ENCODE measurements at places on chromosomes 11 and 22.

- DNase-seq: no peak
Measured at GRCh38 chr11:122645847-122646246, 9.7 kb upstream of the UBASH3B start.

GRCh38 chr22:26429458-26430286, 612 bp downstream of the ASPHD2 start:
- DNase-seq: no peak

GRCh38 chr11:14748090-14748489, 104.5 kb downstream of the PDE3B start:
- DNase-seq: no peak

DNA sequence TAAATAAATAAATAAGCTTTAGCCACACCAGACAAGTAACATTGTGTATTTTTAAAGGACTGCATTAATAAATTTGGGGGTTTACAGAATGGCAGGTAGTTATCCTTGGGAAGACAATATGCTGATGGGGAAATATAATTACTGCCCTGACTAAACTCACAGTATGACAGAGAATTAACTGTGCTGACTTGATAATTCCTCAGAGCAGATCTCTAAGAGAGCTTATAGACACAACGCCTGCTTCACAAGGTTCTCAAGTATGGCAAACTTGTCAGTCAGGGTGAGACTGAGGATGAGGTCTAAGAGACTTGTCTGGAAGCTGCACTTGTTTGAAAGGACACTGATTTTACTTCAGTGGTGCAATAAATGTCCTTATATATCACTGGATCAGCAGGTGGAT, 3.3 kb downstream of the OR51B4 start:
- DNase-seq: no peak

- no peak for DNase-seq
Measured at GRCh38 chr22:34973926-34974325, 92.0 kb upstream of the ISX start.

DNA sequence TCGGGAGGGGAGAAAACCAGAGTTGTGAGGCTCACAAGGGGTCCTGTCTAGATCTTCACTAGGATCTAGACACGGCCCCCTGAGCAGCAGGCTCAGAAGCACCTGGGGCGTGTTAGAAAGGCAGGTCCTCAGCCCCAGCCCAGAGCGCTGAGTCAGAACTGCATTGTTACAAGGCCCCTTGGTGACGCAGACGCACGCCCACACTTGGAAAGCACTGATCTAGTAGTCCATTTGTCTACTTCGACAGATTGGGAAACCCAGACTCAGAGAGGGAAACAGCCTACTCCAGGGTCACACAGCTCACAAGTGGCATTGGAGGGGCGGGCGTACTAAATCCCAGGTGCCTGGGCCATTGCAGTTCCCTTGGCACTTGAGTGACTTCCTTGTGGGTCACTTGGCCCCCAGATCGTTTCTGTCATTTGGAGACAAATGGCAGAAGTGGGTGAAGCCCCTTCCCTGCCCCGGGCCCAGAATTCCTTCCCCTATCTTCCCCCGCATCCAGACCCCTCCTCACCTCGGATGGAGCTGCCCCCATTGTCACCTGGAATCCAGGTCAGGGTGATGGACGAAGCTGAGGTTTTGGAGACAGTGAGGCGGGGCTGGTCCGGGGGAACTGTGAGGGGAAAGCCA, 110.8 kb downstream of the CEP164 start:
- DNase-seq: no peak

DNA sequence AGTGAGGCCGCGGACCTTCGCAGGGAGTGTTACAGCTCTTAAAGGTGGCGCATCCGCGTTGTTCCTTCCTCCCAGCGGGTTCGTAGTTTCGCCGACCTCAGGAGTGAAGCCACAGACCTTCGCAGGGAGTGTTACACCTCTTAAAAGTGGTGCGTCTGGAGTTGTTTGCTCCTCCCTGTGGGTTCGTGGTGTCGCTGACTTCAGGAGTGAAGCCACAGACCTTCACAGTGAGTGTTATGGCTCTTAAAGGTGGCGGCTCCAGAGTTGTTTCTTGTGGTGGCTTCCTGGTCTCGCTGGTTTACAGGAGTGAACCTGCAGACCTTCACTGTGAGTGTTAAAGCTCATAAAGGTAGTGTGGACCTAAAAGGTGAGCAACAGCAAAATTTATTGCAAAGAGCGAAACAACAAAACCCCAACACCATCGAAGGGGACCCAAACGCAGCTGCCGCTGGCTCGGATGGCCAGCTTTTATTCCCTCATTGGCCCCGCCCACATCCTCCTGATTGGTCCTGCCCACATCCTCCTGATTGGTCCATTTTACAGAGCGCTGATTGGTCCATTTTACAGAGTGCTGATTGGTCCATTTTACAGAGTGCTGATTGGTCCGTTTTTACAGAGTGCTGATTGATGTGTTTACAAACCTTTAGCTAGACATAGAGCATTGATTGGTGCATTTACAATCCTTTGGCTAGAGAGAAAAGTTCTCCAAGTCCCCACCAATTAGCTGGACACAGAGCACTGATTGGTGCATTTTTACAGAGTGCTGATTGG, 1.2 kb upstream of the TMEM45B start:
- no peak for DNase-seq

GRCh38 chr22:48444320-48445112, 1383.2 kb downstream of the BRD1 start:
- DNase-seq: no peak

- no peak for DNase-seq
Measured at GRCh38 chr11:107716884-107717532, 5.2 kb upstream of the SLN start.

GRCh38 chr11:2287091-2287490, 14.6 kb downstream of the C11orf21 start:
- DNase-seq: no peak

DNA sequence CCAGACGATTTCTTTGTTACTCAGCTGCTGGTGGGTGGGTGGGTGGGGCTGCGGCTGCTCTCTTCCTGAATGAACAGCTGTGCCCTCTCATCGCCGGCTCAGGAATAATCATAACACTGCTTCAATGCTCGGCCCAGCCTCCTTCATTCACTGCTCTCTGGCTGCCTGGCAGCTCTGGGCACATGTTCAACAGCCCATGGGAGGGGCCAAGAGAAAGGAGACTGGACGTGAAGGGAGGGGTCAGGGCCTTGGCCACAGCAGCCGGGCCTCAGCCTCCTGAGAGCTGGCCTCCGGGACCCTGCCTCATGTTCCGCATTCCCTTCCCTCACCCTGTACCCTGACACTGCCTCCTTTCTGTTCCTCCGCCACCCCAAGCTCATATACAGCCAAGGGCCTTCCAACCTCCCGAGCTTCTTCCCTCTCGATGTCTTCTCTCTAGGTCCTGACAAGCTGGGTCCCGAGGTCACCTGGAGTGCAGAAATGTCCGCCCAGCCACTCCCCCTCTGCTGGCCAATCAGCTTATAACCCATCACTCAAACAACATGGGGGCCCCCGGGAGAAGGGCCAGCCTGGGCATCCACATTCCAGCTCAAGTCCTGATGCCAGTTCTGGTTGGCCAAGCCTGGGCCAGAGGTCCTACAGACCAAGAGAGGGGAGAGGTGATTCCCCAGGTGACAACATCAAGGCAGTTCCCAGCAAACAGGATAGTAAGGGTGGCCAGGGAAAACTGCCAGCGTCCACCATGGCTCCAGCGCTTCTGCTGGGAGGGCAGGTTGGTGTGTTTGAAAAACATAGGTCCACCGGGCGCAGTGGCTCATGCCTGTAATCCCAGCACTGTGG, 3.2 kb upstream of the CSDC2 start:
- DNase-seq: no peak

GRCh38 chr22:39115977-39116621, 19.1 kb downstream of the APOBEC3H start:
- DNase-seq: no peak

GRCh38 chr11:116263019-116263418, 509.8 kb downstream of the BUD13 start:
- DNase-seq: no peak

DNA sequence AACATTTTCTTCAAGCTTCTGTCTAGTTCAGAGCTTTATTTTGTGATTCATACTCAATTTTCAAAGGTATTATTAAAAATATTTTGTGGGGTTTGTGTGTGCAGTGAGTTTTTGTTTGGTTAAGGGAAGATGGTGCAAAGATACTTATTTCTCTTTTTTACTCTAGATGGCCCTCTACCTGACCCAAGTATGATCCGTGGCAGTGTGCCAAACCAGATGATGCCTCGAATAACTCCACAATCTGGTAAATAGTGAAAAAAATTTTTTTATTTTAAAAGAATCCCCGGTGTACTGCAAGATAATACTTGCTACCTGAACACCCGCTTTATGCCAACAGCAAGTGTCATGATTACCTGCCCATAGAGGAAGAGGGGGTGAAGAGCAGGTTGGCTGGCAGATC, 54.2 kb downstream of the EP300 start:
- DNase-seq: no peak

- no peak for DNase-seq
Measured at GRCh38 chr11:115290893-115291292, 213.3 kb downstream of the CADM1 start.

DNA sequence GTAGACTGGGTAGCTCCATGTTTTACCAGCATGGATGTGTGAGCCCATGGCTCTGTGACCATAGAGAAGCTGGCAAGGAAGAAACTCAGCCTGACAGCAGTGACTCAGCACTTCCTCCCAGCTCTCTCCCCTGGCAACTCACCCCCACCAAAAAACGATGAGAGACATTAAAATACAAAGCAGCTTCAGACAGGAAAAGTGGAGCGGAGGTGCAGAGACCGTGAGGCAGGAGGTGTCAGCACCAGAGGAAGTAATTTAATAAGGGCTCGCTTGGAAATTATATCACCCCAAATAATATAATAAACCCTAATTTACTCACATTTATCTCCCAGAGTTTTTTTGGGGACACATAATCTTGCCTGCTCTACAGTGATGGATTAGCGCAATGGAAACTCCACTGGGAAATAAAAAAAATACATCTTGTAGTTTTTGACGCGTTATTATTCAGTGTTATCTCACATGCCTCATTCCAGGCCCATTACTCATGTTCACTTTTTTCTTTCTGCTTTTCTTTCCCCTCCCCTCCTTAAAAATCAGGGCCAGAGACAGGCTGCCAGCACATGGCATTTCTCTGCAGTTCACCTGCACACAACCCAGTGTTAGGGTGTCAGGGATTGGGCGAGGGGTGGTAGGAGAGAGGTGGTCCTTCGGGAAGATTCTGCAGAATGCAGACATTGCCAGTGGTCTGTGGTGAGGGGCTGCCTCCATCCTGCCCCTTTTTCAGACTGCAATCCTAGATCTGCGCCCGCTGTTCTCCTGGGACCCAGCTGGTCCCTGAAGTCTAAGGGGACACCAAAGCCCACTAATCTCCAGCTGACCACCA, 170.8 kb downstream of the BUD13 start:
- no peak for DNase-seq

GRCh38 chr11:34148504-34149165, 43.2 kb downstream of the NAT10 start:
- DNase-seq: no peak

DNA sequence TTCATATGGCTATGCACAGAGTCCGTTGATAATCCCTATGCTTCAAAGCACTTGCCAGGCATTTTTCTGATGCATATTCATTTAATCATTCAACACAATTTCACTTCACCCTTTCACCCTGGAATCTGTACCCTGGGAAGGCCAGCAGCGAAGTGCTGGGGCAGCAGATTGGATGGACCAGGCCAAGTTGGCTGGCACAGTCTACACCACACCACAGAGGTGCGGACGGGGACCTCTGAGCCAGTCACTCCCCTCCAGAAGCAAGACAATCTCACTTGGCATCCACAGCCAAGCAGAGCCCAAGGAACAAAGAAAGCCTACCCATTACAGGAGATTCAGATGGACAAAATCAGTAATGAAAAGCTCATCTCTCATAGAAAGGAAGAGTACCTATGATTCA, 130.2 kb downstream of the GALNT18 start:
- no peak for DNase-seq

- DNase-seq: no peak
Measured at GRCh38 chr11:8729837-8730696, 47.5 kb downstream of the RPL27A start.

- DNase-seq: no peak
Measured at GRCh38 chr22:50325444-50326224, 1.2 kb downstream of the DENND6B start.

DNA sequence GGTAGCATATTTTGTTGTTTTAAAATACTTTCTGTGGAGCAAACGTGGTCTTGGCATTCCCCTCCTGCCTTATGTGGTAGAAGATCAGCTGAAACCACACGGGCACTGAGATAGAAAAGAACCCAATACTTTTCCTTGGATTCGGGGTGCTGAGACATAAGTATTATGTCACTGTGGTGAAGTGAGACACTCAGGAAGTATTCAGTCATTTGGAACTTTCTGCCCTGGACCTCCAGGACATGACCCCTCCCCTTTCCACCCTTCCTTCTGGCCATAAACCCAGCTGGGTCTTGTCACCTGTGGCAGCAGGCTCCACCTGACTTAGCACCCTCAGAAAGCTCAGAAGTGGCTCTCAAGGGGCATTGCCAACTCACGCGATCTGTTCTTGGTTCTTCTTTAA, 123.4 kb downstream of the SWAP70 start:
- no peak for DNase-seq

GRCh38 chr11:93689240-93689639, 27.8 kb downstream of the CEP295 start:
- no peak for DNase-seq

GRCh38 chr11:65981101-65981740, 19.7 kb downstream of the SART1 start:
- DNase-seq: no peak

DNA sequence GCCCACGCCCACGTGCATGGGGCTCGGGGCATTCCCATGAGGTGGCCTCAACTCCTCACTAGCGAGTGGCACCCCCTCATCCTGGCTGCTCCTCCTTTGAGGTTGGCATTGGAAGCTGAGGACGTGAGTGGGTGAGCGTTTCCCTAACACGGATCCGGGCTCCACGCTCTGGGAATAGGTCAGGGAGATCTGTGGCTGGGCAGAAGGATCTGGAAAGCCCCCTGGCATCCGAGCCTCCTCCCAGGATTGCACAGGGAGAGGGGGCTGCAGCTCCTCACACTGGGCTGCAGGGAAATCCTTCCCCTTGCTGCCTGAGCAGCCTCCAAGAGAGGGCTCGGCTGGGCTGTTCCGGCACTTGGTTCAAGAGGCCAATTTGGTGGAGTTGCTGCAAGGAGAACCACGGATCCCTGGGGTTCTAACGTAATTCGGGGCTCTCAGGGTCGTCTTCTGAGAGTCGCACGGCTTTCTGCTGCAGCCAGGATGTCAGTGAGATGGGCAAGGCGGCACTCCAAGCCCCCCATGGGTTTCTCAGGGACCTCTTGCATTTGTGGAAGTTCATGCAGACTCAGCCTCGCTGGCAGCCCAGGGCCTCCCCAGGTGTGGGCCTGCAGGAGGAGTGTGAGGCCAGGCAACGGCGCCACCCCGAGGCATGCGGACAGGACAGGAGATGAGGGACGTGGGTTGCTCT, 1119.0 kb downstream of the BRD1 start:
- no peak for DNase-seq
